NCI-H774 (cell line): ENCODE measurements at places on chromosomes 6 and 20.

- no peak for DNase-seq
Measured at GRCh38 chr20:49340161-49340966, 62.5 kb upstream of the ZNFX1 start.

DNA sequence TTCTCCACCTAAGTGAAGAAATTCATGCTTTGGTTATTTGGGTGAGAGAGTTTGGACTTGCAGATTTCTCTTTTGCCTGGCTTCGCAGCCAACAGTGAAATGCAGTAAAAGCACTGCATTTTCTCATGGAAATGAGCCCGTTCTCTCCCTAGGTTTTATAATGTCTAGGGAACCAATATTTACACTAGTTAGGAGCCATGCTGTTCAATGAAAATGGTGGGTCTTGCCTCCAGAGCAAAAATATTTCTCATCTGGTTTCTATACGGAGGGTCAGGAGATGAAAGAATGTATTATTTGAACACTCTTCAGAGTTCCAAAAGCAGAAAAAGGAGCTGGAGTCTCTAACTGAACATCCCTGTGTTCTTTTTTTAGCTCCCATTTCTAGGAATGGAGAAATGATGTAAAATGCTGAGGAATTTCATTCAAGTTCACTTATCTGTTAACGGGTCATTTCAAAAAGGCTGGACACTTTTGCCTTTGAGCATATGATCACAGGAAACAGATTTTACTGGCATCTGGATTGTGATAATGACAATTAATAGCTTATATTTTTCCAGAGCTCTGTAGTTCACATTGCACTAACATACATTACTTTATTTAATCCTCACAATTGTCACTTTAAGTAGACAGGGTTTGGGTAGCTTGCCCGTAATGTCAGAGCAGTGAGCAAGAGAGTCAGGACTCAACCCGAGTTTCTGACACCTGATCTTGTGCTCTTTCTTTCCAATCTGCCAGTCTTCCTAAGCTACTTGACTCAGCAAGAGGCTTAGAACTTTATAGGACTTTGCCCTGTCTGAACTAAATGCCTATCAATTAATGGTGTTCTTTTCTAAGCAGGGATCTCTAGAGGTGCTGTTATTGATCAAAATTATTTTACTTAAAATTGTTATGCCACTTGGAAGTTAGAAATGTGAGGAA is 78.0 kb downstream of the PPP1R14C start:
- DNase-seq: no peak

DNA sequence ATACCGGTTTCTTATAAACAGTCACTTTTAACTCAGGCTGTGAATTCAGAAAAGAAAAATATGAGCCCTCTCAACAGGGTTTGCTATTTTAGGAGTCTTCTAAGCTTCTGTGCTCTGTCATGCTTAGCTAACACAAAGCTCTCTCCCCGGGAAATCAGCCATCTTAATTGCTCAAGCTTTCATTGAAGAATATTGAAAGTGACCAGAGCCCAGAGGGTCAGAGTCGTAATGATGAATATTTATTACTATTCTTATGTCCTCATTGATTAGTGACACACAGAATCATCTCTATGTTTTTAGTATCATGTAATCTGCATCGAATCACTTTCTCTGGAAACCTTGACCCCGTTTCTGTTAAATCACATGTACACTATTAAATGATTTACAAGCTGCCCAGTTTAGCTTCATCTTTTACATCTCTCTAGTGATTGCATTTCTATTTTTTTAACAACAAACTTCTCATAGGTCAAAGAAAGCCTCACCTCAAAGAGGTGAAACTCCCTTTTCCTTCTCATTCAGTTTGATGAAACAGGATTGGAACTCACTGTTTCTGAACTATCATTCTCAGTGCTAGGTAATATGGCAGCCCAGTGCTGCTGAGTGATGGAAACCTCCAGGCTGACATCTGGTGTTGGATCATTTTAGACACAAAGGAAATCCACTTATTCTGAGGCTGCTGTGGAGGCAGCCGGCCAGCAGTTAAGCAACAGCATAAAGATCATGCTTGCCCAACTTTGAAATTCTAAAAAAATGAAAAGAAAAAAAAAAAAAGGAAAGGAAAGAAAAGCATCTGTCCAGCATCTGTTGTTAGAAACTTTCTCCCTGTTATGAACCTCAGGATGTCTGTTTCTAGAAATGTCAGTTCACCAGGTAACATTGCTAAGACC is 96.3 kb downstream of the RFPL4B start:
- DNase-seq: no peak

GRCh38 chr20:18197382-18198070 is 59.9 kb downstream of the KAT14 start:
- DNase-seq: no peak

DNA sequence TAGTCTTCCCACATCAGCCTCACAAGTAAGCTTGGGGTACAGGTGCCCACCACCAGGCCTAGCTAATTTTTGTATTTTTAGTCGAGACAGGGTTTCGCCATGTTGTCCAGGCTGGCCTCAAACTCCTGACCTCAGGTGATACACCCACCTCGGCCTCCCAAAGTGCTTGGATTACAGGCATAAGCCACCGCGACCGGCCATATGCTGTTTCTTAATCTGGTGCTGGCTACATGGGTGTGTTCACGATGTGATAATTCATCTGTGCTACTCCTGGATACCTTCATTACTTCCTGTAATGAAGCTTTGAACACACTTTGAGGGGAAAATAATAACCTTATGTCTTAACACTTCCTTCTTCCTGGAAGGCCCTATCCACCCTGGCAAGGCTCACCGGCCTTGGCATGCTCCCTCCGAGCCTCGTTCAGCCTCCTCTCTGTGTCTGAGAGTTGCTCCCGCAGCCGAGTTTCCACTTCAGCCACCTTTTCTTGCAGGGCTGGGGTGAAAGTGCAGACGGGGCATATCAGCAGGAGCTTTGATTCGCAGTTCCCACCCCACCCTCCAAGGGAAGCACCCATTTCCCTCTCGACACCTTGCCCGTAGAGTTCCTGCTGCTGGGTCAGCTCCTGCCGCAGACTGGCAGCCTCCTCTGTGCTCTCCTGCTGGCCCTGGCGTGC is 5.6 kb upstream of the PSORS1C2 start:
- no peak for DNase-seq
